ENCODE measurements at places on chromosomes 7 and 10.

GRCh38 chr7:83065714-83066113 is 97.0 kb downstream of the PCLO start:
- no peak for DNase-seq

DNA sequence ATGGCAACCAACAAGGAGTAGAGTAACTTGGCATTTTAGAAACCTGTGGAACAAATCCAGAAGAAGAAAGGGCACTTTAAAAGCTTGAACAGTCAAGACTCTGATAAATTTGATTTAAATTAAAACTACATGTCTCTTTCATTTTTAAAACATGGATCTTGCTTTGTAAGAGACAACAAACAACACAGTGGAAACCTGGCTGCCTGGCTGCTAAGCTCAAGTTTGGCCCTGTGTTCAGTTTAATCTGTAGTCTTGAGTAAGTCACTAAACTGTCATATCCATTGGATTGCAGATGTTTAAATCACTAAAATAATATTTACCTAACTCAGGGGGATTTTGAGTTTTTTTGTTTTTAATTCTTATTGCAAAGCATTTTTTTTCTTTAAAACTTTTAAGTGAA is 374.9 kb upstream of the SEMA3D start:
- no peak for DNase-seq

DNA sequence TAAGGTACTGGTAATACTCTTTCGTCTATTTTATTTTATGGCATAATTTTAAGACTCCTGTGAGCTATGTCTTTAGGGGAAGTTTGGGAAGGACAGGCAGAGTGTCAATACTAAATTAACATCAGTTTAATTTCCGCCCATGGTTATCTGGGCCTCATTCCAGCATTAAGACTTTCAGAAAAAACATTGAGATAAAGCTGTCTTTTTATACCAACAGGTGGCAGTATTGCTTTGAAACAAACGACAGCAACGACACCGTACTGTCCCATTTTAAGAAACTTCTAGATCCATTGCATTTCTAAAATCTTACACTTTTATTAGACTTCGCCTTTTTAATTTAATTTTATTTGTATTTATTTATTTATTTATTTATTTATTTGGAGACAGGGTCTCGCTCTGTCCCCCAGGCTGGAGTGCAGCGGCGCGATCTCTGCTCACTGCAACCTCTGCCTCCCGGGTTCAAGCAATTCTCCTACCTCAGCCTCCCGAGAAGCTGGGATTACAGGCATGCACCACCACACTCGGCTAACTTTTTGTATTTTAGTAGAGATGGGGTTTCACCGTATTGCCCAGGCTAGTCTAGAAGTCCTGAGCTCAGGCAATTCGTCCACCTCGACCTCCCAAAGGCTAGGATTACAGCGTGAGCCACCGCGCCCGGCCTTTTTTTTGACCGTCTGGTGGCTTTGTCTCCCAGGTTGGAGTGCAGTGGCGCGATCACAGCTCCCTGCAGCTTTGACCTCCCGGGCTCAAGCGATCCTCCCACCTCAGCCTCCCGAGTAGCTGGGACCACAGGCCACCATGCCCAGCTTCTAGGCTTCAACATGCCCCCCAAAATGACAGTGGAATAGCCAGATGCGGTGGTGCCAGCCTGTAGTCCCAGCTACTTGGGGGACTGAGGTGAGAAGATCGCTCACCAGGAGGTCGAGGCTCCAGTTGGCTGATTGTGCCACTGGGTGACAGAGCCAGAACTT is 78.7 kb upstream of the C1GALT1 start:
- DNase-seq: peak; percentile 59

DNA sequence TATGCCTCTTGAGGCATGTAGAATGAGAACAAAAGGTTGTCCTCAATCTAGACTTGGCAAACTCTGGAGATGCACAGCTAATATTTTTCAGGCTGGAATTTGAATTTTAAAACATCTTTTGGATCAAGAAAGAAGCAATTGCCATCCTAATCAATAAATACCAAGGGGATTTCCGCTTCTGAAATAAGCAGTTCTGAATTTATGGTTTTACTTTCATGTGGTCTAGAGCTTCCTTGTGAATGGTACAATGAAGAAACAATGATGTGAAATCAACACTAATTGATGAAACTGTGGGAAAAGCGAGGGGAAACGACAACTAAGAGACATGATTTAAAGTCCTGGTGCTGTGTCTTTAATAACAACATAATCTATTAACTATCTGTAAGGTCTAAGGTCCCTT is 1202.7 kb downstream of the SORCS3 start:
- no peak for DNase-seq

DNA sequence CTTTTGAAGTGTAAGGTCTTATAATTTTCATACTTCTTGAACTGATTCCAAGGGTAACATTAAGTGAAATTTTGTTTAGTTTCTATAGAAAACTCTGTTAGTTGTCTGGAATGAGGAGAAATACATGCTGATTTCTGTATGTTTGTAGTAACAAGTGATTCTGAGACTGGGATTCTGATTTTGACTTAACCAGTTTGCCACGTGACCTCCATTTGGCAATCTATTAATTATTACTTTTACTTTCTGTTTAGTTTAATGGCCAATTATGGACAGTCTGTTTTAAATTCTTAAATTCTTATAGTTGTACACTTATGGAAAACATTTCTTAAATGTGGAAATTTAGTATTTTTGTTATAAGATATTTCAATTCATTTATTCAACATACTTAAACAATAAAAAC is 163.1 kb downstream of the ADK start:
- no peak for DNase-seq

DNA sequence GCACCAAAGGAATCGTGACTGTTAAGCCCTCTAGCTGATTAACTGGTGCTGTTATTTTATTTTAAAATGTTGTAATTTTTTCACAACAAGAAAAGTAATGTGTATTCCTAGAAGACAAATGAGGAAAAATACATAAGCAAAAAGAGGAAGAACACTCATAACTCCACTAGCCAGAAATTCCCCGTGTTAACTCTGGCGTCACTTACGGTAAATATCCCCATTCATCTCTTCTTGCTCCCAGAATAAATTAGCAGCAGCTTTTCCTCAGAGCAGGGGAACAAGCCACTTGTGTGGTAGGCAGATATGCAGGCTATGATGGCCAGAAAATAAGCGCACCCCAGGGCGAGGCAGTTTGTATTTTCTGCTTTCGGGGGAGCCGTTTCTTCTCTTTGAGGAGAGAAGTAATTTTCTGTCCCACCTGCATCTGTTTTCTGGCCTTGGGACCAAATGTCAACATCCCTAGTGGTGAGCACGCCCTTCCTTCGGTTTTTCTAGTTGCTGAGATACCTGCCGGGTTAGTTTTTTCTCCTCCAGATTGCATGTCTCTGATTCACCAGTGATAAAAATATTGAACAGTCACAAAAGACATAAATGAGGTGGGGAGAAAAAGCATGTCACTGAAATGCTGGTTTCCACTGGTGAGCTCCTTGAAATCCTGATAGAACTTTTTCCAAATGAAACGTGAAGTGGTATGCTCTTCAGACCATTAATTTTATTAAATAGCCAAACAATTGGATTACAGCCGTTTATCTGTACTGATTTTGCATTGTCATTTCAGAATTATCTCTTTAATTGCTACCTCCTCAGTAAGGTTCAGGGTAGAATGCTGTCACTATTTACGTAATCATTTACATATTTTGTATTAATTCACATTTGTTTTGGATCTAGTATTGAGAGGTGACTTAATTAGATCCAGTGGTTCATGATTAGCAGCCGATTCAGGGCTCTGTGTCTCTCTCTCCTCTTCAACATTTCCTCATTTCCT is 268.1 kb downstream of the CAMK1D start:
- DNase-seq: no peak

- DNase-seq: no peak
Measured at GRCh38 chr7:14085901-14086300, 96.4 kb upstream of the ETV1 start.

- no peak for DNase-seq
Measured at GRCh38 chr7:56175771-56176170, 59.6 kb upstream of the NUPR2 start.

DNA sequence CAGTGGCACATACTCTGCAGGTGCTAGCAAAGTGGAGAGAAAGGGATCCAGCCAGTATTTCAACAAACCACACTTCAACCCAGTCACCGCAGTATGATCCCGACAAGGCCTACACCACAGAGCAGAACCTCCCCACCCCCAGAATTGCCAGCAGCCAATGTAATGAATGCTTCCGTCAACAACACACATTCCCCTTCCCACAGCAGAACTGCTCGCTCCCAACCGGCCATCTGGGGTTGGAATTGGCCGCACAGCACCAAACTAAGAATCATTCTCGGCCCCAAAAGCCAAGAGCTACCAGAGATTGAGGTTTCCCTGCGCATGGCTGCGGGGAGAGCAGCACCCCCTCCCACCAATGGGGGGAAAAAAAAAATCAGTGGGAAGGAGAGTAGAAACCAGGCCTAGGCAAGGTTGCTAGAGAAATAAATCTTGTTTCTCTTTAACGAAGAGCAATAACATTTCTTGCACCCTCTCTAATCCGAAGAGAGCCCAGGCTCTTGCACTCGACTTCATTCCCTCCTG is 1.1 kb downstream of the WASL start:
- DNase-seq: peak; percentile 82

DNA sequence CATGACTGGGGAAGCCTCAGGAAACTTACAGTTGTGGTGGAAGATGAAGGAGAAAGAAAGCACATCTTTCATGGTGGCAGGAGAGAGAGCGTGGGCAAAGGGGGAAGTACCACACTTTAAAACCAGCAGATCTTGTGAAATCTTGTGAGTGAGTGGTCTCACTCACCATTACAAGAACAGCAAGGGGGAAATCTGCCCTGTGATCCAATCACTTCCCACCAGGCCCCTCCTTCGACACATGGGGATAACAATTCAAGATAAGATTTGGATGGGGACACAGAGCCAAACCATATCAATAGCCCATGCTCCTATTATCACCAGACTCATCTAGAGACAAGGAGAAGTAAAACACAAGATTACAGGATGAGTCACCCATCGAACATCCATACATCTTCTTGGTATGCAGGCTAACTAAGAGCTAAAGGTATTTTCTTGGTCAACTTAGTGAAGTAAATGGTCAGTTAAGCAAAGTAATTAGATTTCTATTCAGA is 55.3 kb upstream of the YAE1 start:
- DNase-seq: peak; percentile 37

DNA sequence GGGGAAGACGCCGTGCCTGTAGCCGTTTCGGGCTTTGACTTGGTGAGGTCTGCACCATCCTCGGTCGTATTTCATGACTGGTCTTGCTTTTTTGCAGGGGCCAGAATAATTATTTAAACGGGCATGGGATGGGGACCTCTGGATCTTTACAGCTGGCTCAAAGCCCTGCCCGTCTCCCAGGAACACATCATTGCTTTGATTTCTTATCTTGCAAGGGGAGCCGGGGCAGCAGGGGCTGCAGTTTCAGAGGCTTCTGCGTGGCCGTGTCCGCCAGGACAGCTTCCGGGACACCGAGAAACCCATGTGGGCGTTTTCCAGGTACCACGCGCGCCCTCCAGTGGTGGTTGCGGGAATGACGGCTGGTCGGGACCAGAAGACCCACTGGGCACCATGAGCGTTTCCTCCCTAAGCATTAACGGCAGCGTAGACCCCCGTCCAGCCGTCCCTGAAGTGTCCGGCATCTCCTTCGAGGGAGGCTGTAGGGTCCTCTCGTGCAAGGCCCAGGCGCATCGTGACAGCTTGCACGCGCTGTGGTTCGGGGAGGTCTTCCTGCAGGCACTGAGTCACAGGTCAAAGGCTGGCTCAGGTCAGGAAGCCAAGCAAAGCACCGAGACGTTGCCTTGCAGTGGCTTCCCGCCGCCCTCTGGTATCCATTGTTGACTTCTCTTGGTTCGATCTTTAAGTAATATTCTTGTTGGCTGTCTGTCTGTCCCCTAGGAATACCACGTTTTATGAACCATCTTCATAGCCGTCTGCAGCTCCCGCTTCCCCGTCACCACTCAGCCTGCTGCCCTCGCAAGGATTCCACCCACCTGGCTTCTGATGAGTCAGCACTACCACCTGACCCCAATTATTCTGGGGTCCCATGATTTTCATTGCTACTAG is 16.2 kb upstream of the ZFAND2A start:
- DNase-seq: peak; percentile 71

- DNase-seq: no peak
Measured at GRCh38 chr10:104359811-104360210, 6.2 kb downstream of the CFAP58 start.

DNA sequence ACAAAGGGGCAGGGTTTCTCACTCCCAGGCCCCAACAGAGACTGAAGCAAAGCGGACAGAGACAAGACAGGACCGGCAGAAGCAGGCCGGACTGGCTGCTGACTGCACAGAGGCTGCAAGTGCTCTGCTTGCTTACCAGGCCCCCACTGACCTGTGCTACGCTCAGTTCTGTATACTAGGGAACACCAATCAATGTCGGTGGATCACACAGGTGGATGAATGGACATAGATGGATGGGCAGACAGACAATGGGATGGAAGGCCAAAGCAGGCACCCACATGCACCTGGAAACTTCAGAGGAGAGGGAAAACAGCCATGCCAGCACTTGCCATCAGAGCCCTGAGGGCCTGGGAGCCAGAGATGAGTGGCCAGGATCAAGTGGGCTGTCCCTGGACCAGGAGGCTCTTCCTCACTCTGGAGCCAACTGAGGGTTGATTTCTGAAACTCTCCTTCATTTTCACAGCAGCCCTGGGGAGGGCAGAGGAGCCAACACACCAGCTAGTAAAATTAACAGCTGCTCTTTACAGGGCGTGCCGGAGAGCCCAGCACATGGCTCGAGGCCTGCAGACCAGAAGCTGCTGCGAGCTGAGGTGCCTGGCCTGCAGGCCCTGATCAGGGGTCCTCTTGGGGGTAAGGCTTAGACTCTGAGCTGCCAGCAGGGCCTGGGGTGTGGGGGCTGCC is 243.6 kb downstream of the KCNMA1 start:
- DNase-seq: peak; percentile 36

DNA sequence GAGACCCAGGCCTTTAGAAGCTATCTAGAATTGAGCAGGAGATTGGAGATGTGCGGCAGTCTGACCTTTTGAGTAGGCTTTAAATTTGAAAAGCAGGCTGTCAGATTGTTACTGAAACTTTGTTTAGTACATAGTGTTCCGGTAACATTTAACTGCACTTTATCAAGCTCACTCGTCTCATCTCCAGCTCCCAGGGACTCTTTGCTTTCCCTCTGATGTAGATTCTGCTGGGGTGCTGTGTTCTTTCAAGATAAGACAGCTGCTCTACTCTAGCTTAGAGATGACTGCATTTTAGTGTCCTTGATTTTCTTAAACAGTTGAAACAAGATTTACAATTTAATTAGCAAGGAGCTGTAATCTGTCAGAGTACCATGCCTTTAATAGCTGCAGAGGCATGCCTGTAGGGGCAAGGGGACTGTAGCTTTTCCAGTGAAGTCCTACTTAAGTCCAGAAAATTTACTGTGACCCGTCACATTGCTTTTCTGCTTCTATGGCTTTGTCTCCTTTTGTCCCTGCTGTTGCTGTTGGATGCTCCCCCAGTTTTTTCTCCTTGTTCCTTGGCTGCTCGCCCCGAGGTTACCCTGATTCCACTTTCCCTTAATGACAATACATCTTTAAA is 56.4 kb upstream of the MTPN start:
- no peak for DNase-seq

DNA sequence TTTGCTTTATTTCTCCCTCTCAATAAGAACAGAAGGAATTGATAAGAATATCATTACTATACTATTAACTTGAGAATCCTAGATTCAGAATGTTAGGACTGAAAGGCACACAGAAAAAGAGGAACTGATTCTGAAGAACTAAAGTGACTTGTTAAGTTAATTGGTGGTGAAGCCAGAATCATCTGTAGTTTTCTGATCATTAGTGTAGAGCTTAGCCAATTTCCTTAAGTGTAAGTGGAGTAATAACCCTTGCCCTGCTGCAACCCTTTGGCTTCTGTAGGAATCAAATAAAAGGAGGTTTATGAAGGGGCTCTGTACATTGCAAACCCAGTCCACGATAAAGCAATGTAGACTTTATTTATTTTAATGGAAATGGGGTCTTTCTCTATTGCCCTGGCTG is 1186.0 kb downstream of the SORCS3 start:
- no peak for DNase-seq

Measured in RWPE1 (cell line).